Activated T-cell treated with anti-CD3 and anti-CD28 coated beads for 4 hours (primary cell): ENCODE measurements at places on chromosomes 4 and X.
A peak's percentile ranks its signal among the peaks of the same experiment; 100 is the strongest.

DNA sequence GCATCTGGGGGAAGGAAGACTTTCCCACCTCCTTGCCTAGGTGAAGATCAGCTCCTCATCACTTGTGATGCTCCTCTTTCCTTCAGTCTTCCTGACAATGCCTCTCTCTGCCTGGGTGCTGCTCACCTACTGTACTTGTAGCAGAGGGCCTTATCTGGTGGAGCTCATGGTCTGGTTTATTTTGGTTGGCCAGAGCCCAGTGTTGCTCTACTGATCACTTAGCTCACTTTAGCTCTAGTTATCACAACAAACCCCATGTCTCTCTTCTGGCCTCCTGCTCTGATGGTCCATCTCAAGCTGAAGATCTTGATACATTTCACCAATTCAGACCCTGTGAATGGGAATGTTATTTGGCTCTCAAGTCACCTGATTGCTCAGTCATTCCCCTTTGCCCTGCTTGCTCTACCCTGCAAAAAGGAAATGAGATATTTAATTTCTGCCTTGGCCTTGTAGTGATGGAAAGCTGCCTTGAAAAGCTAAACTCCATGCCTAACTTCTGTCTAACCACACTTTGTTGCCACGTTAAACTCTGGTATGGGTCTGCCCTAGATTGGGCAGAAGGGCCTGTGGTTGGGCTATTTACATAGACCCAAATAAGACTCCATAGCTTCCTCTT is 30.3 kb upstream of the ADH1C start:
- DNase-seq: no peak

DNA sequence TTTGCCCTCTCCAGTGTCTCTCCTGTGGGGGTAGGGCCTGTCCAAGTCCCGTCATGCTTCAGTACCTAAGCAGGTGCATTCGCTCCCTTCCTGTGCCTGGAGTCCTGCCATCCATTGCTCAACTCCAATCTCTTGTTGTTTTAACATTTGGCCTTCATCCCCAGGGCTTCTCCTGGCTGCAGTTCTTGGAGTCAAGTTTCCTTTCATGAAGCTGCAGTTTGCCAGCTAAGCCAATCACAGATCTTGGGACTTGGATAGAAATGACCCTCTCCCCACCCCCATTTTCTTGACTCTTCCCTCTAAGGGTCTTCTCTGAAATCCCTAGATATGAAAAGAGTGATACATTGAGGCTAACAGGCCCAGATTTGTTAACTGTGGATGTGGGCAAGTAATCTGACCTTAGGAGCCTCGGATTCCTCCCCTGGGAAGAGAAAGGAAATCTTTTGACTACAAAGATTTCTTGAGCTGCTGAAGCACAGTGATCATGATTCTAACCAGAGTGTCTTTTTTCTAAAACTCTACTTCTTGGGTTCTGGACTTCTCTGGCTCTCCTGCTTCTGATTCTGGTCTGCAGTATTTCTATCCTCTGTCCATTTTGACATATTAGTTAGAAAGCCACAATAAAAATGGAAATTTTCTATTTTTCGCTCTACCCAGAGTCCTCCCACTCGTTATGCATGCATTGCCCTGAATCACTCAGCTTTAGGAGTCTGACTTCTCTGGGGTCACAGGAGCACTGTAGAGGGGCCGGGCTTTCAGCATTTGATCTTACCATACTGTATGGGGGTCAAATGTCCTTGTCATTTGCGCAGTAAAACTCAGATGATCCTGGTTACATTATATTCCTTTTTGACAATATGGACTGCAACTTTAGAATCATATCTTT is 61.0 kb downstream of the CHRNA9 start:
- no peak for DNase-seq

DNA sequence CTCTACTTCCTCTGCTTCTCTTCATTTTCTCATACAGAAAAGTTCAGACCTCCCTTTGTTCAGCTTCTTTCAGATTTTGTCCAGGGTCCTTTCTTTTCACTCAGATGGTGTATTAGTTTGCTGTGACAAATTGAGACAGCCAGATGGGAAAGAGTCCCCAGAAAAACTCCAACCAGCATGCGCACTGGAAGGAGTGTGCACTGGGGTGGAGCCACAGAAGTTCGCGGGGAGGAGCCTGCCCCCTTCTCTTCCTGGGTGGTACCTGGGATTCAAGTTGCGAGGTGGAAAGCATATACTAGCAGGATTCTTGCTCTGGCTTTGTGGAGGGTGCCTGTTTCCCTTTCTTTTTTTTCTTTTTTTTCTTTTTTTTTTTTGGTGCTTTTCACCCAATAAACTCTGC is 51.6 kb downstream of the SMIM20 start:
- no peak for DNase-seq

- DNase-seq: no peak
Measured at GRCh38 chr4:159428975-159429692, 326.3 kb downstream of the RAPGEF2 start.

GRCh38 chrX:153875391-153876111 is 10.4 kb downstream of the L1CAM start:
- DNase-seq: peak; percentile 39

- no peak for DNase-seq
Measured at GRCh38 chr4:187826725-187827124, 168.8 kb upstream of the ZFP42 start.

- DNase-seq: no peak
Measured at GRCh38 chr4:38683276-38683675, 19.3 kb downstream of the KLF3 start.

- DNase-seq: no peak
Measured at GRCh38 chr4:122826553-122827257, at the start of gene FGF2. Gene FGF2 (plus strand): TSS chr4:122826831. CDS start chr4:122827175, 344 bp downstream.
